ENCODE measurements at places on chromosomes 7 and 10. TPM values are rescaled to one million over a fixed set of nuclear protein-coding genes. Genes with fewer than 3 reads are reported as not detected.

- no peaks in the 10 kb centered on the region for H3K27me3 ChIP-seq
- H3K4me3 ChIP-seq: no peak overlapping the region
- no peak overlapping the region for H3K27ac ChIP-seq
- H3K36me3 ChIP-seq: no peaks in the 10 kb centered on the region
- H3K4me1 ChIP-seq: no peaks in the 10 kb centered on the region
Measured at GRCh38 chr10:52357971-52358370, 43.9 kb downstream of the DKK1 start.

DNA sequence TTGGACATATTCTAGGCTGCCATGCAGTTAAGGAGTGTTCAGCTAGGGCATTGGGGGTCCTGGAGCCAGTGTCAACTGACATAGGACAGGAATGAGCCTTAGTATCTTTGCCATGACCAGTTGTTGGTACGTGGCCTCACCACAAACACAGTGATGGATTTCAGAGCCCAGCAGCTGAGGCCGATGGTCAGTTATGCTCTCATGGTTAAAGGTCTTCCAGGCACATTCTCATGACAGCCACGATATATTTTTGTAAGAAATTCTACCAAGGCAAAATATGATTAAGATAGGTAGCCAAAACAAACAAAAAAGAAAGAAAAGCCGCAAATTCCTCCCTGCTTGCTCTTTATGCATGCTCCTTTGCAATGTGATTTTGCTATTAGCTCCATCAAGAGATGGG is 47.8 kb downstream of the CDHR3 start:
- no peak for DNase-seq
- no peak overlapping the region for H3K27ac ChIP-seq
- H3K4me3 ChIP-seq: no peak overlapping the region
- H3K36me3 ChIP-seq: no peaks in the 10 kb centered on the region
- H3K4me1 ChIP-seq: peaks cover 4% of the 10 kb centered on the region

GRCh38 chr10:114611617-114612016 is 46.5 kb downstream of the ABLIM1 start:
- DNase-seq: no peak
- H3K27ac ChIP-seq: no peak overlapping the region
- H3K4me1 ChIP-seq: no peaks in the 10 kb centered on the region
- H3K27me3 ChIP-seq: no peaks in the 10 kb centered on the region

Gene GPR85
- 2.8 TPM for total RNA-seq

Measured in testis (tissue), 5 donors.